Dermis microvascular lymphatic vessel endothelial cell (primary cell): ENCODE measurements at places on chromosomes 1 and 21. TPM values are rescaled to one million over a fixed set of nuclear protein-coding genes. Genes with fewer than 3 reads are reported as not detected.

Gene TIE1
- total RNA-seq: 667 and 1,206 TPM in 2 replicates

Gene SPRR2G
- total RNA-seq: not detected in 2 replicates

GRCh38 chr1:246450611-246451251, 56.3 kb downstream of the SMYD3 start:
- DNase-seq: peak; percentile 7

DNA sequence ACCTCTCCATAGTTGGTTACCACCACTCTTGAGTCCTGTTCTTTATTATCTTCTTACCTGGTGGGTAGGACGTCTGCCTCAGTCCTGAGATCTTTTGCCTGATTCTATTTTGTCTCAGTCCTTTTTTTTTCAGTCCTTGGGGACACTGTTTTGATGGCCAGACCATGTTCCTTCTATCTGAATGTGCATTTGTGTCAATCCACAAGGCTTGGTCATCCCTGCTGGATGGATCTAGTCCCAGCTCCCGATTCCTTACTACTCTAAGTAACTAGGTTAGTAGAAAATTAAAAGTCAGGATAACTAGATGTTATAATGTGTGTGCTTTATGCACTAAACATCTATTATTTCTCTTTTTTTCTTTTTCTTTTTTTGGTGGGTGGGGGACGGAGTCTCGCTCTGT, 28.1 kb upstream of the AK4 start:
- no peak for DNase-seq
